KBM-7 (cell line): ENCODE measurements at places on chromosomes 4 and X.

DNA sequence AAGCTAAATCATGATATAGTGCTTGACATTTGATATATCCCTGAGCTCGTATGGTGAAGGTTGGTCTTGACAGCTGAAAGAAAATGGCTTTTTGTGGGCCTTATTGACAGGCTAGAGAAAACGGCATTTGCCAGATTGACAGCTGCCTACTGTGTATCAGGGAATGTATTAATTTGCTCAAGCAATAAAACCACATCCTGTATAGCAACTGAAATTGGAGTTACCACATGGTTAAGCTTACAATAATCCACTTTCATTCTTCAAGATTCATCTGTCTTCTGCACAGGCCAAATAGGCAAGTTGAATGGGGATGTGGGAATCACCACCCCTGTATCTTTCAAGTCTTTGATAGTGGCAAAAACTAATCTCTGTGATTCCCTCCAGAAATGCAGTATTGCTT is 76.2 kb upstream of the IL2 start:
- no peak for DNase-seq

DNA sequence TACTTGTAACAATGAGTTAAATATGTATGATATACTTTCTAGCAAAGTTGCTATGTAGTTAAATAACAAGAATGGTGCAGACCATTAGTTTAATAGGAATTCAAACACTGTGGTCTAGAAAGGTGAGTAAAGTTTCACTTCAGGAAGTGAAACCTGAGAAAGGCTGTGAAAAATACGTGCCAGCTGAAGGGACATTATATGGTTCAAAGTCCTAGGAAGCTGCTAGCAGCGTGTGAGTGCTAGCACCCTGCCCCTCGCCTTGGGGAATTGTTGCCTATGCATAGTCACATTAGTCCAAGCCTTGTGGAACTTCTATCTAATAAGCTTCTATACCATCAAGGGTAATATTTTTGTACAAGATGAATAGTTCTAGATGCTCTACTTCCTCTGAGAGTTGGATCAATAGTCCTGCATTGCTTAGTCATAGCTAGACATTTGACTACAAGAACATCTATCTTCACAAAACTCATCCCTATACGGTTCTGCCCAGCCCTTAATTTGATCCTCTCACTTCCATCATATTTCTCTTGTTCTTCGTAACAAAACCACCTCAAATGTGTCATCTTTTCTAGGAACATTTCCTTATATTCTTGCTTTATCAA is 45.8 kb upstream of the ARSJ start:
- DNase-seq: no peak

- no peak for DNase-seq
These were observed 92.1 kb upstream of the ANKRD50 start for GRCh38 chr4:124804584-124804983.

- DNase-seq: no peak
These were observed 248.6 kb downstream of the PCDH18 start for GRCh38 chr4:137283737-137284136.

DNA sequence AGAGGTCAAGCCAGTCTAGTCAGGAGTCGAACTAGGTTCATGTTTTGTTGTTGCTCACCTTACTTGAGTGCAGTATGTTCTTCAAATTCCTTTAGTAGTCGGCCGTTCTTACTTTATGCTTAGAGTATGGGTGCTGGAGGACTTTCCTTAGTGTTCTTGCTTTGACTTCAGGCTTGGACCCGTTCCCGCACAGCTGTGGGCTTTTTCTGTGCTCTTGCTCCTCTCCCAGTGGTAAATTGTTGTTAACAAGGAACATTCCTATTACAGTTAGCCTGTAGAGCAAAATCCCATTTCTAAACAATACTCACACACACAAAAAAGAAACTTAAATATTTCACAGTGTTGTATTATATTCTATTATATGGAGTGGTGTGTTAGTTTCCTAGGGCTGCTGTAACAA is 113.5 kb downstream of the RAP1GDS1 start:
- no peak for DNase-seq

DNA sequence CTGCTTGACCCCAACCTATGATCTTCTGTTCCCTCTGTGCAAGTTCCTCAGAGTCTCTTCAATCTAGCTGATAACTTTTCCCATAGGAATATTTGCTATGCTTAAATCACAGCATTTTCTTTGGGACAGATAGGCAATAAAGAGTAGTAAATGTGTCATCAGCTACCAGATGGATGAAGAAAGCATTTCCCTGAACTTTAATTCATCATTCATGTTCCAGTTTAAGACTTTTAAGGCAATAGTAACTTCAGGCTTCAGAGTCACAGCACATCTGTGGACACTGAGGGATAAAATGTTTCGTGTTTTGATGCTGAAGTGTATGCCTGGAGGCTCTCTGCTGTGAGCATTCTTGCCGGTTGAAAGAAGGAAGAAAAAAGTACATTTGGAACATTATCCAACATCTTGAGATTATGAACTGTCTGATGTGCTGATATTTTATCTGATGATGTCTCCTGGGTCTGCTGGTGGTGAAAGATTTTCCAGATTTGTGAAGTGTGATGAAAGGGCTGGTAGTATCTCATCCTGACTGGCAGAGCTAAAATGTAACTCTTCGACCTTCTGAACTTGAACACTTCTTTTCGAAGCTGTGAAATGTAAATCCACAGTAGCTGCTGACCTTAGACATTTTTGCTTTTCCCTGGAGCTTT is 133.7 kb downstream of the DCLK2 start:
- DNase-seq: no peak

- no peak for DNase-seq
These were observed 16.0 kb upstream of the HPGD start for GRCh38 chr4:174538123-174538875.

DNA sequence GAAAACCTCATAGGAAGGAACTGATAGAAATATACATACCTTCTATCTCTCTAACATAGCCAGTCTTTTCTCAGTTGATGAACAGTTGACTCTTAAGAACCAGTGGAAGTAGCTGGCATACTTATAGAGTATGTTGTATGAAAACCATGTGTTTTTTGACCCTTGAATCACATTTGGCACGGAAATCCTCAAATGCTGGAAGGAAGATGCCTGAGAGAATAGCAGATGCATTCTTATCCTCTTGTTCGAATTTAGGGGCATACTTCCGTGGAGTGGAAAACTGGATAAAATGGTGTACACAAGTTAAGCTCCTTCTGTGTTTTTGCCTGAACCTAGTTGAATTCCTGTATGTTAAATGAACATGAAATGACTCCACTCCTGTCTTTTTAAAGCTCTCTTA is 145.5 kb downstream of the PCDH7 start:
- DNase-seq: no peak
